Body of pancreas (tissue), 4 donors: ENCODE measurements at places on chromosomes 7 and 10. TPM values are rescaled to one million over a fixed set of nuclear protein-coding genes. Genes with fewer than 3 reads are reported as not detected.

NUTM2E gene
- total RNA-seq, result not detected

DNA sequence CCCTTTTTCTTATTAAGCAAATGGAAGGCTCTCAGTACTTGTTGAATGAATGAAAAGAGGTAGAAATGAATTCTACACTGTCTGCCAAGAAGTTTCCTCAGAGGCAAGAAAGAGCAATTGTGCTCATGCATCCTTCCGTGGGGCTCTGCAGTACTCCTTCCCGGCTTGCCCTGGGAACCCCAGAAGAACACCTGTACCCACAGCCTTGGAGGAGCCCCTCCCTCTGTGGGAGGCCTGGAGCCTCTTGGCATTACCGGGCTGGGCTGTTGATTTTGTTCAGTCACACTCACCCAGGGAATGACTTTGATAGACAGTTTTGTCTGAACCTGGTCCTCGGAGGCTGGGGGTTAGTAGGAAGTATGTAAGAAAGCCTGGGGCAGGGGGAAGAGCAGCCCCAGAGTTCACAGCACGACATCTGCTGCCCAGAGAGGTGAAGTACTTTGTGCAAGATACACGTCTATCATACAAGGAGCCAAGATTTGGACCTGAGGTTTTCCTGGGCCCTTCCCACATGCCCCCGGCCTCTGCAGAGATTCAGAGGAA is 134.8 kb upstream of the GDF10 start:
- DNase-seq, result no peak
- no peaks in the 10 kb centered on the region for H3K36me3 ChIP-seq
- H3K4me1 ChIP-seq, result no peaks in the 10 kb centered on the region
- H3K4me3 ChIP-seq, result no peak overlapping the region
- H3K27me3 ChIP-seq, result no peaks in the 10 kb centered on the region
- H3K27ac ChIP-seq, result no peak overlapping the region

GRCh38 chr10:56895306-56895705 is 534.2 kb upstream of the ZWINT start:
- no peak overlapping the region for H3K4me3 ChIP-seq
- no peak overlapping the region for H3K27ac ChIP-seq
- no peaks in the 10 kb centered on the region for H3K27me3 ChIP-seq
- no peak for DNase-seq
- no peaks in the 10 kb centered on the region for H3K36me3 ChIP-seq

DNA sequence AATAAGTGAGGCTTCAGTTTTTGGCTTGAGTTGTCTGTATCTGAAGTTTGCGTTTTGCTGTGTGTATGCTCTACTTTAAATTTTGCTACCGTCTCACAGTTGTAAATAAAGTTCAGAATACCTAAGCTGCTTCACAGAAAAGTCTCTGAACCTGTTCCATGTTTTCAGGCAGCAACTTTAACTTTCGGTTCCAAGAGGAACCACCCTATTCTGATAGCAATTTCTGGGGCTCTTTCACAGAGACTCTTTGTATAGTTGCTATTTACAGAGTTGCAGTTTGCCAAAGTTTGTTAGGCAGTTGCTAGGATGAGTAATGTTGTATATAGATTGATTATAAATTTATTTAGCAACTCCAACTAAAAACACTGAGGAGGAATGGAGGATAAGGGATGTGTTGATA is 5.7 kb downstream of the FAM221A start:
- H3K4me3 ChIP-seq, result no peak overlapping the region
- no peaks in the 10 kb centered on the region for H3K27me3 ChIP-seq
- peaks cover 58% of the 10 kb centered on the region for H3K4me1 ChIP-seq
- H3K27ac ChIP-seq, result peak overlapping the region; percentile 83

GRCh38 chr7:3892157-3892556 is 591.1 kb downstream of the SDK1 start:
- no peaks in the 10 kb centered on the region for H3K4me1 ChIP-seq
- no peak overlapping the region for H3K27ac ChIP-seq
- no peaks in the 10 kb centered on the region for H3K36me3 ChIP-seq
- DNase-seq, result no peak

GRCh38 chr7:84021292-84021908 is 173.2 kb downstream of the SEMA3A start:
- DNase-seq, result no peak
- H3K36me3 ChIP-seq, result no peaks in the 10 kb centered on the region
- H3K27me3 ChIP-seq, result no peaks in the 10 kb centered on the region

CDHR1 gene
- total RNA-seq, result 0.26 TPM

DNA sequence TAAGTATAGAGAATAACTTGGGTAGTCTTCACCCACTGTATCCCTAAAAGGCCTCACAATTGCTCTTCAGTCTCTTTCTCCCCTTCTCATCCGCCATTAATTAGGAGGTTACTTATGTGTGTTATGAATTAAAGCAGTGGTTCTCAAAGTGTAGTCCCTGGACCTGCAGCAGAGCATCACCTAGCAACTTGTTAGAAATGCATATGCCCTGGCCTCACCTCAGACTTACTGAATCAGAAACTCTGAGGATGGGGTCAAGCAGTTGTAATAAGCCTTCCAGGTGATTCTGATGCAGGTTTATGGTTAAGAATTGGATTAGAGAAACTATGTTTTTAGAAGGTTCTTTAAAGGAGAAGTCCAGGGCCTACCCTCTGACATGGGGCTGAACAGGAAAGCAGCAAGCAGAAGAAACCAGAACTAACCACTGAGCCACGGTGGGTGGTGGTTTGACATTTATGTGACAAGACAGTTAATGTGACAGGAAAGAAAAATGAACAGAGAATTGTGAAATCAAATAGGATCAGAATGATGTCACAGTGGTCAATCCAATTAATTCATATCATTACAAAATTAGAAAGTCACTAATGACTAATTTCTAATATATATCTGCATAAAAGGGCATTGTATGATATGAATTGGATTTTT is 37.6 kb downstream of the ENTPD1 start:
- no peaks in the 10 kb centered on the region for H3K27me3 ChIP-seq
- H3K4me1 ChIP-seq, result no peaks in the 10 kb centered on the region
- H3K27ac ChIP-seq, result no peak overlapping the region
- no peaks in the 10 kb centered on the region for H3K36me3 ChIP-seq
- no peak overlapping the region for H3K4me3 ChIP-seq
- DNase-seq, result peak; percentile 7
